ENCODE measurements at places on chromosomes 7 and 10.

DNA sequence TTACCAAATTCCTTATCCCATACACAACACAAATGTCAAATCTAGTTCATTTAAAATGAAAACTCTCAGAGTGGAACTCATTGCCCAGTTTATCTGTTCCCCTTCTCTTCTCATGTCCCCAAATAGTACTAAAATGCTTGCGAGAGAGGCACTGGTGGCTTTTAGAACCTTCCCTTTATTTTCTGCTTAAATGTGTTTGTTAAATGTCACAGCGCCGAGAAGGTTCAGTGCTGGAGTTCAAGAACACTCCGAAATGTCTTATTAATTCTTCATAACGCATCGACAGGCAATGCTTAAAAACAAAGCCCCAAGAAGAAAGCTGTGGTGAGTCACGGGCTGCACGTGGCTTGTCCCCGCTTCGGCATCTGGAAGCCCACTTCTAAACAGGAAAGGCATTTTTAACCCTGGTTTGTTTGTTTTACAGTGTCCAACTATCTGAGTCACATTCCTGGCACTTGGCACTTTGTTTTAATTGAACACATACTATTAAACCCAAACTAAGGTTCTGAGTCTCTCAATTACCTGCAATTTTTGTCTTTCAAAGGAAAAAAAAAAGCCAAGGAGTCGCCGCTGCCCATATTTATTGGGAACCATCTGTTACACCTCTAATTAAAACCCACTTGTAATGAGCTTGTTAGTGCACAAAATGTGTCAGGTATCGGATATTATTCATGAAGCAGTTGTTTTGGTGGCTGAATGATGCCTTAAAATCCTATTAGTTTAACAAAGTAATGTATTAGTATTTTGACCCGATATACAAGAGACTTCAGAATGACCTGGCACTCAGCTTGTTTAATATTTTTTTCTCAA, 49.9 kb upstream of the MGMT start:
- no peak for DNase-seq

DNA sequence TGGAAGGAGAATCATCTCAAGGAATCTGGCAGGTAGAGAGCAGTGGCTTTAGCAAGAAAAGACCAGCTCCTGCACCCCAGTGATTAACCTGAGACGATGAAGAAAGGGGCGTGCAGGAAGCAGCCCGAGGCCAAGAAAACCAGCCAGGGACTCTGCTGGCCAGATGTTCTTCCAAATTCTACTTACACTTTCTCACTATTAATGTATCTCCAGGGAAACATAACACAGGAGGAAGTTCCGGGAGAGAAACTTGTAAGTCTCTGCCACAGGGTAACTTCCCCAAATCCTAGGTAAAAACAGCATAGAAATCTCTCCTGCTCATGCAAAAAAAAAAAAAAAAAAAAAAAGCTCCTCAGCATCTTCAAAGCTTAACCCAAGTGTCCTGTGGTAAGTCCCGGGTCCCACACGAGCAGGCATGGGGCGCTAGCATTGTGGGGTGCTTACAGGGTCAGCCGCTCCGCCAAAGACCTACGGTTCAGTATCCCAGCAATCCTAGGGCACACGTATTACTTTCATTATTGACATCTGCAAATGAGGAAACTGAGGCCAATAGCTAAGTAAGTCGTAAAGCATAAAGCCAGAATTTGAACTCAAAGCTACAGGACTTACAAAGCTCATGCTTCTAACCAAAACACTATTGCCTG, 97.2 kb upstream of the GNA12 start:
- DNase-seq, result no peak

DNA sequence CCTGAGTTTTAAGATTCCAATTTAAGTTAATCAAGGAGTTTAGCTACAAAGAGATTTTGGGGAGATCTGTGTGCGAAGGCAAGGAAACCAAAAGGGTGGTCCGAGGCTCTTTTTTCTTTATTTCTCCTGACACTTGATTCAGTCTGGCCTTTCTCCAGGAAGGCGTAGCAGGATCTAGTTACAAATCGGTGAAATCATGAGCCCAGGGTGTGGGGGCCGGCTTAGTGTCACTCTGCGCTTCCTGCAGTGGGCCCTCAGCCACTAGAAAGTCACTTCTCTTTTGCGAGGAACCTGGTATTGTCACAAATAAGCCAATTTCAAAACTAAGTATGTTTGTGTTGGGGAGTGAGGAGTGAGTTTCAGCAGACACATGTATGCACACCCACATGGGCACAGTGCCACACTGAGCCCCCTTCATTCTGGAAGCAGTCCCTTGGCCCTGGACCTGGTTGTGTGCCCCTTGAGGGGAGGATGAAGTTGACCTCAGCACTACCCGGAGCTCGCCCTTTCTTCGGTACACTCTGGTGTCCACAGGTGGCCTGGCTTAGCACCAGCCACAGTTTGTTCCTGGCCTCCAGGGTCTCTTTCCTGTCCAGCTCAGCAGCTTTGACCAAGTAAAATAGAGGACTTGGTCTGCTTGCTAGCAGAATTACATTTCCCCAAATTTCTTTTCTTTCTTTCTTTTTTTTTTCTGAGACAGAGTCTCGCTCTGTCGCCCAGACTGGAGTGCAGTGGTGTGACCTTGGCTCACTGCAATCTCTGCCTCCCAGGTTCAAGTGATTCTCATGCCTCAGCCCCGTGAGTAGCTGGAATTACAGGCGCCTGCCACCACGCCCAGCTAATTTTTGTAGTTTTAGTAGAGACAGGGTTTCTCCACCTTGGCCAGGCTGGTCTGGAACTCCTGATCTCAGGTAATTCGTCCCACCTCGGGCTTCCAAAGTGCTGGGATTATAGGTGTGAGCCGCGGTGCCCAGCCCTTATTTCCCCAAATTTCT, 84.0 kb upstream of the BTBD16 start:
- no peak for DNase-seq

DNA sequence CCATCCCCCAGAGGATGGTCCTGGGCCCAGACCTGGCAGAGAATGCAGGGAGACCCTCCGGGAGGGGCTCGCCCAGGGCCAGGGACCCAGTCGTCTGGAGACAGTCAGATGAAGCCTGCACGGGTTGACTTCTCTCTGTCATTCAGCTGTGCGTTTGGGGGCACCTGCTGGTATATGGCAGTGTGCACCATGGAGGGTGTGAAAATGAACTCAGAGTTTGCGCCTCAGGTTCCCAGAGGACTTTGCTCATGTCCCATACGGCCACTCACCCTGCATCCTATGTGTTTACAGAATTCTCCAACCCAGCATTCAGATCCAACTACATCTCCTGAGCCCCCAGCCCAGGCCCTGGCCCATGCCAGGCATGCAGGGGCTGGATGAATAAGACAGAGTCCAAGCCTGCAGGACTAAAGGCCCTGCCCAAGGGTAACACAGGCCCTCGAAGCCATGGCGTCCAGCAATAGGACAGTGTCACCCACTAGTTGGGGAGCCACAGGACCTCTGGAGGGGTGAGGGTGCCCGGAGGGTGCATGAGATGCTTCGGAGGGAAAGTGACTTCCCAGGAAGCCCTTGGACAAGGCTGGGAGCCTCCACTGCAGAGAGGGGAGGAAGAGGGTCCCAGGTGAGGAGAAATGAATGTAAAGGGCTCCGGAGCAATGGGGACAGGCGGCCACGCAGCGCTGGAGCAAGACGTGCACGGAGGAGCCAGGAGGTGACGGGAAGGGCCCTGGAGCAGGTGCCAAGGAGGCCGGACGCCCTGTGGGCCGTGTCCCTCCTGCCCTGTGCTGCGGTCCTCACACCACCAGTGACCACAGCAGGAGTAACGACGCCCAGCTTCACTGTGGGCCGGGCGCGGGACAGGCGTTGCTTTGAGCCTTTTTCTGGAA, 36.3 kb downstream of the CALML3 start:
- no peak for DNase-seq

DNA sequence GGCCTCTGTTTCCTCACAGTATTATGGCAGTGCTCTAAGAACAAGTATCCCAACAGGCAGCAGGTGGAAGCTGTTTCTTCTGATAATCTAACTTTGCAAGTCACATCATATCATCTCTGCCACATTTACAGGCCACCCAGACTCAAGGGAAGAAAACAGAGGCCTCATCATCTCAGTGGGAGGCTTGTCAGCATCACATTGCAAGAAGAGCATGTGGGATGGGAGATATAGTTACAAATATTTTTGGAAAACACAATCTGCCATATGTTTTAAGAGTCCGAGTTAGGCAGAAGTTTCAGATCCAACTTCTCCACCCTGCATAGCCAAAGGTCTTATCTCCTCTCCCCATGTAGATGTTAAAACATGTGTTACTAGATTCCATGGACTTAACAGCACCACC, 130.4 kb upstream of the PDE1C start:
- DNase-seq, result no peak

DNA sequence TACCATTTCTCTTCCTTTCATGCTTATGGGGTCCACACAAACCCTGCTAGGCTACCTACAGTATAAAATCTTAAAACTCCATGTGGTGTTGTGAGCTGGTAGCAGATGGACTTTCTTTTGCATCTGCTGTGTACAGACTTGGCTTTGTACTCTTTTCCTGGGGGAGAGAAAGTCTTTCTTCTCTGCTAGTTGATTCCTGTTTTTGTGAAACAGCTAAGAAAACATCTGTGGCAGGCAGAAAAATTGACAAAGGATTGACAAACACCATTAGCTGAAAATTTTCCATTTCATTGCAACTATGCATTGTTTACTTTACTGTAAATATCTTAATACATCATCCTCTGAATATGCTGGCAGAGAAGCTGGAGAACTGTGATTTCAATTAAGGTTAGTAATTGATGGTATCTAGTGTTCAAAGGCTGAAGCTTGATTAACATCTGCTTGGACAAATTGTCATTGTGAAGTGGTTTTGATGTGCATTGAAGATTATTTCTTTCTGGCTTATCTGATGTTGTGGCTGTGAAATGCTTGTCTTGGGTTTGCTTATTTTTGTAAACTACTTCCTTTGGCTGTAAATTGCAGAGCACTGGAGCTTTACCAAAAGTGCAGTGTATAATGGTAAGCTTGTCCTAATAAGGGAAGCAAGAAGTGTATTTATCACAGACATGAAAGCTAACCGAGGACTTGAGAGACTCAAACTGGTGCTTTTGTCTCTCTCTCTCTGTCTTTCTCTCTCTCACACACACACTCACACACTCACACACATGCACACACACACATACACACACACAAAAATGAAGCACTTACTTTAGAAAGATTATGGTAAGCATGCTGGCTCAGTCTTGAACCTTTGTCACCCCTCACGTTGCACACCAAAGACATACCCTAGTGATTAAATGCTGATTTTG, at the start of gene FOXP2:
FOXP2 (plus strand) TSS at position 660 of the 908 bp plus-strand sequence. CDS start 11,697 bp downstream, outside the sequence.
- no peak for DNase-seq

GRCh38 chr10:100739517-100740368, 5.6 kb upstream of the PAX2 start:
- DNase-seq, result no peak

DNA sequence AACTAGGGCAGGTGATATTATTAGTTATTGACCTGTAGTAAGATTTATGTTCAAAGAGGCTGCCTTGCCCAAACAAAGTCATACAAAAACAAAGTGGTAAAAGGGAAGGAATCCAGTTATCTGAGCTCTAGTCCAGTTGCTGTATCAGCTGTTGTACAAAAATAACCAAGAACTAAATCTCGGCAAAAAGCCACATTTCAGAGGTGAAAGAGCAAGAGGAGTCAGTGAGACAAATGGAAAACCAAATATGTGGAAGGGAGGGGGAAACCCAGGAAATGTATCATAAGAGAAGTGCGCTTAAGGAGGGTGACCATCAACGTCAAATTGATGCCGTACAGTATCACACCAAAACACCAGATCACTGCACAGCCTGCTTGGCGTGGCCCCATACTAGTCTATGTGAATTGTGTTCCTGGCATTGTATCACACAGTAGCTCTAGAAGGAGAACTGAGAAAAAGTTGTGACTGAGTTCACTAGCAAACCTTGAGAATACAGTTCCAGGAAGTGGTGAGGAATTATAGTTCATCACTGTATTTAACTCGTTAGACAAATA, 6.4 kb downstream of the AGBL3 start:
- peak; percentile 17 for DNase-seq

DNA sequence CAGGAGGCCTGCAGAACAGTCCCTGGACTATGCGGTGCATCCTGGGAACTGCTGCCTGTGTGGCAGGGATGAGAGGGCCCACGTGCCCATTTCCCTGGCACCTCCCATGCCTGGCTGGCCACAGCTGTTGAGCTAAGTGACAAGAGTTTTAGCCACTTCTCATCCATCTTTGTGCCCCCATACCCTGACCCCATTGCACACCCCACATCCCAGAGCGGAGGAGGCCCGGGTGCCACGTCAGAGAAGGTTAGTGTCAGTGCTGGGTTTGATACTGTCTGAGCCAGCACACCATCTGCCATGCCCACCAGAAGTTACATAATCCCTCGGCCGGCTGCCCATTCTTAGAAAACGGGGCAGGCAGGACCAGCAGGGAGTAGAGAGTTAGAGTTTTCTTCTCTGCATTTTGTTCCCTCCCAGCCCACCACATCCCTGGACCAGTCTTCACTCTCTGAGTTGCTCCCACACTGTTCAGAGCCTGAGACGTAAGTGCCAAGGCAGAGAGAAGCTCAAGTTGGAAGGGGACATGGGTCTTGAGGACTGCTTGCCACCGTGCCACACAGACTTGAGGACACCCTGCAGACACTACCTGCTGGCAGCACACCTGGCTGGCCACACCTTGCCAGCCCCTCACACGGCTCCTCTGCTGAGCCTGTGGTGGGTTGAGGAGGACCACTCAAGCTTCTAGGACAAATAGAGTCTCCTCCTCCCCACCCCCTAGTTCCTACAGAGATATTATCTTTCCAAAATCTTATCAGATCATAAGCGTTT, 13.1 kb downstream of the UNC5B start:
- no peak for DNase-seq

- no peak for DNase-seq
Observed at GRCh38 chr7:91537260-91538152, 273.3 kb downstream of the FZD1 start.

GRCh38 chr10:129372172-129372571, 94.9 kb upstream of the MGMT start:
- DNase-seq, result no peak

GRCh38 chr10:109972372-109973001, 35.3 kb upstream of the ADD3 start:
- DNase-seq, result no peak

- peak; percentile 38 for DNase-seq
Observed at GRCh38 chr7:17166824-17167379, 131.6 kb upstream of the AHR start.

DNA sequence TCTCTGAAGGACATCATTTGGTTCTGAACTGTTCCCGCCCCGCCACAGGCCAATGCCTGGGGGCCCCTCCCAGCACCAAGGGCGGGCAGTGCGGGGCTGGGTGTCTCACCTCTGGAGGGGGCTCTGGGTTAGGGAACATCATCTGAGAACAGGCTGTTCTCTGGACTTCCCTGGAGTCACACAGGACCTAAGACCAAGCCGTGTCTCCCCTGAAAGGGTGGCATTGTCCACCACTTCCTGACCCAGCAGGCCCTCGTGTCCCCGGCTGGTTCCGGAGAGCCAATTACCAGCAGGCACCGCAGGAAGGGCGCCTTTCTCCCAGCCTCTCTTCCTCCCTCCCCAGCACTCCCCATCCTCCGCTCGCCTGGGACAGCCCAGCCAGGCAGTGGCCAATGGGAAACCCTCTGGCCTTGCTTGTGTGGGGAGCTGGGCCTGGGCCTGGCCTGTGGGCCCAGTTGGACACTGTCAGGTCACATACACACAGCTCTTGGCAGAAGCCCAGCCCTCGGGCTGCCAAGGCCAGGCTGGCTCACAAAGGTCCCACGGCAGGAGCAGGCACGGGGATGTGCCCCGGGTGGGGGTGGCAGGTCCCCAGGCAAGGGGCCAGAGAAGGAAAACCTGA, 119.5 kb downstream of the SPDYE5 start:
- DNase-seq, result no peak
